Nephron progenitor cell (in vitro differentiated cells): ENCODE measurements at places on chromosomes 1 and 21.

GRCh38 chr1:54708385-54708784 is 7.3 kb upstream of the TTC4 start:
- no peak for DNase-seq

DNA sequence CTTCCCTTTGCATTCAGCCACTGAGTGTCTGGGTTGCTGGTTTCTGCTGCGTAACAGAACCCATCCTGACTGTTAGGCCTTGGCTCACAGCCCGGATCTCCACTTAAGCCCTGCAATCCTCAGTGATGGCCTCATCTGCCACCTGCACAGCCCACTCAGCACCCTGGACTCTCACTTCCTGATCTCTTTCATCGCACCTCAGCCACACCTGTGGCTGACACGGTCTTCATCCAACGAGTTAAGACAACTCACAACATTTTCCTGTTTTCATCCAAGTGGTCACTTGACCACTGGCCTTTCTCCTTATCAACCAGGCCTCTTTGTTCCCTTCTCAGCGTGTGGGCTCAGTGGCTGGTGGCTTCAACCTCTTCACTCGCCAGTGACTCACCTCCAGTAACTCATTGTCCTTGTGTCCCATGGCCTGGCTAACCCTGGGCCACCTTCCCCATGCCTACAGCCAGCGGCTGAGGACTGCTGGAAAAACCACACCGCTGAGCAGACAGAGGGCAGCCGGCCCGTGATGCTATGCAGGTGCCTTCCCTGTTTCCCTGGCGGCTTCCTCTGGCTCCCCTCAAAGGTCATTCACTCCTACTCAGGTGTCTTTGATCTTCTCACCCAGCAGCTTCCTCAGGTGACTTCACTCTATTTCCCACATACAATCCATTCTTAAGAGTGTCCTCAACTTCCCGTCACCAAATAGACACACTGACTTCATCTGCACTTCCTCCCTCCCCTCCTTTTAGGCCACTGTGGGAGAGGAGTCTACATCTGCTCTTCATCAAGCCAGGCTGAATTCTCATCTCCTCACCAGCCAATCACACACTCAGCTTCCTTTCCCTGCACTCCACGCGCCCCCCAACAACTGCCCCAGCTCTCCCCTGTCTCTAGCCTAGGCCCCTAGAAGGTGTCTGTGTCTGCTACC is 19.9 kb upstream of the EDN2 start:
- no peak for DNase-seq

DNA sequence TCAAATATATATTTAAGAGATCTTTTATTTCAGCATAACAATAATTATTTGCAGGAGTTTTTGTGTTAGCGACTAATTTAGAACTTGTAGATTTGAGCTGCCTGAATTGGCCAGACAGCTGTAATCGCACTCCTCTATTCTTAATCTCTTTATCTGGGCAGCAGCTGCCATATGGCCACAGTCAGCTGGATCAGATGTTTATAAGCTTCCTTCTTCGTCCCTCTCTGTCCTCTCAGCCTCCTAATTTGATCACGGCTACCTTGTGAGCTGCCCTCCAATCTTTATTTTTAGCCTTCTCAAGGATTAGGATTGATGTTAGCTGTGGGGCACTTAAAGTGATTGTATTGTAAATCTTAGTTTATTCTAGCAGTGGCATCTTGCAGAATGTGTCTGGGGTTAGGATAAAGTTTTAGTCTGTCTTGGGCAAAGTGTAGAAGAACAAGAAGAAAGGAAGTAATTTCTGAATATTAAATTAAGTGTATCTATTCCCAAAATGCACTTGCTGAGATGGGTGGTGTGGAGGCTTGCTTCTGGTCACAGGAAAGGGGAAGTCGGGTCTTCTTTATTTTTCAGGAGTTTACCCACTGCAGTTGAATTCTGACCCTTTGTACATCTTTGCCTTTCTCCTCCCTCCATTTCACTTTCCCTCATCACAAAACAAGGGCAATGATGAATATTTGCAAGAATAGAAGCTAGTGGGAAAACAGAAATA is 1.1 kb downstream of the ZBTB18 start:
- DNase-seq, result no peak

GRCh38 chr1:110580244-110580643 is 25.9 kb downstream of the KCNA2 start:
- no peak for DNase-seq
